ENCODE measurements at places on chromosomes 5 and 9. TPM values are rescaled to one million over a fixed set of nuclear protein-coding genes. Genes with fewer than 3 reads are reported as not detected.

DNA sequence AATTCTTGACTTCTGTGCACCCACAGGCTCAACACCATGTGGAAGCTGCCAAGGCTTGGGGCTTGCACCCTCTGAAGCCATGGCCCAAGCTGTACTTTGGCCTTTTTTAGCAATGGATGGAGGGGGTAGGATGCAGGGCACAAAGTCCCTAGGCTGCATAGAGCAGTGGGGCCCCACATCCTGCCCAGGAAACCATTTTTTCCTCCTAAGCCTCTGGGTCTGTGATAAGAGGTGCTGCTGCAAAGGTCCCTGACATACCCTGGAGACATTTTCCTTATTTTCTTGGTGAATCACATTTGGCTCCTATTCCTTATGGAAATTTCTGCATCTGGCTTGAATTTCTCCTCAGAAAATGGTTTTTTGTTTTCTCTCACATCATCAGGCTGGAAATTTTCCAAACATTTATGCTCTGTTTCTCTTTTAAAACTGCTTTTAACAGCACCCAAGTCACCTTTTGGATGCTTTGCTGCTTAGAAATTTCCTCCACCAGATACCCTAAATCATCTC, 482.7 kb upstream of the TLE4 start:
- no peaks in the 10 kb centered on the region for H3K4me1 ChIP-seq
- no peak overlapping the region for H3K27ac ChIP-seq

GRCh38 chr5:17219469-17219868, 2.0 kb downstream of the BASP1 start:
- no peaks in the 10 kb centered on the region for H3K36me3 ChIP-seq
- H3K27me3 ChIP-seq: no peaks in the 10 kb centered on the region
- no peak overlapping the region for H3K27ac ChIP-seq
- H3K4me1 ChIP-seq: peaks cover 23% of the 10 kb centered on the region
- H3K4me3 ChIP-seq: no peak overlapping the region
- no peak for DNase-seq

DNA sequence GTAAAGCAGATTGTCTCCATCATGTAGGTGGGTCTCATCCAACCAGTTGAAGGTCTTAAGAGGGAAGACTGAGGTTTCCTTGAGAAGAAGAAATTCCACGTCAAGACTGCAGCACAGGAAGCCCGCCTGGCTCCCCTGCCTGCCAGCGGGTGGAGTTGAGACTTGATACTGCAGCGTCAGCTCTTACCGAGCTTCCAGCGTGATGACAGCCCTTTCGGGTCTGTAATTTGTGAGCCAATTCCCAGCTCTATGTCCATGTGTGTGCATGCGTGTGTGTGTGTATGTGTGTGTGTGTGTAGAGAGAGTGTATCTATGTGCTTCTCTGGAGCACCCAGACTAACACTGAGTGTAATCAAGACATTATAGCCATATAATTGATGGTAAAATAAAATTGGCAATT, 379.7 kb upstream of the IRX2 start:
- no peaks in the 10 kb centered on the region for H3K36me3 ChIP-seq
- H3K27me3 ChIP-seq: no peaks in the 10 kb centered on the region
- no peak overlapping the region for H3K27ac ChIP-seq
- DNase-seq: no peak

DNA sequence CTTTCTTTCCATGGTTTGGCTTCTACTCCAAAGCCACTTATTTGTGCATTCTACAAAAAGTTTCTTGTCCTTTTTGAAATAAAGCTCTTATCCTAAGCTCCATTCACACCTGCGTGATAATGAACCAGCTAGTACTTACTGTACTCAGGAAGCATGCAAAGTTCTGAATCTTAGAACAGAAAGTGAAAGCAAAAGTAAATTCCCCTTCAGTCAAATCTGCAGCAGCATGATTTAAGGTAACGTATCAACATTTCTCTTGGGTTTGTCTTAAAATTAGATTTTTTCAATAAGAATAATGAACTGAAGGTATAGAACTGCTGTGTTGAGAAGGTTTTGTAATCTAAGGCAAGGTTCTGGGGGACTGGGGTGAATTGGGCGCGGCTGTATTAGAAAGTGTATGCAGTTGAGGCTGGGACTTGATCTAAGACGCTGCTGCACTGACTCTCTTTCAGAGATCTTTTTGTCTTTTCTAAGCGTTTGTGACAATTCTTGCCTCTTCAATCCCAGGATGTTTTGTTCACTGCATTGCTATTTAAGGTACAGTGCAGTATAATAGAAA, at the start of gene ERAP2:
ERAP2 (plus strand) TSS at position 209 of the 559 bp plus-strand sequence. CDS start 3,186 bp downstream, outside the sequence.
- peak; percentile 76 for DNase-seq
- no peaks in the 10 kb centered on the region for H3K27me3 ChIP-seq
- H3K4me3 ChIP-seq: peak within 1 kb of the TSS; percentile 96

GRCh38 chr5:118776755-118777154, 211.6 kb downstream of the DTWD2 start:
- no peak overlapping the region for H3K4me3 ChIP-seq
- H3K27me3 ChIP-seq: no peaks in the 10 kb centered on the region
- no peaks in the 10 kb centered on the region for H3K4me1 ChIP-seq
- H3K36me3 ChIP-seq: no peaks in the 10 kb centered on the region
- DNase-seq: no peak

SEMA6A gene
- total RNA-seq: not detected

FOXI1 gene
- total RNA-seq: 0.18 TPM

DNA sequence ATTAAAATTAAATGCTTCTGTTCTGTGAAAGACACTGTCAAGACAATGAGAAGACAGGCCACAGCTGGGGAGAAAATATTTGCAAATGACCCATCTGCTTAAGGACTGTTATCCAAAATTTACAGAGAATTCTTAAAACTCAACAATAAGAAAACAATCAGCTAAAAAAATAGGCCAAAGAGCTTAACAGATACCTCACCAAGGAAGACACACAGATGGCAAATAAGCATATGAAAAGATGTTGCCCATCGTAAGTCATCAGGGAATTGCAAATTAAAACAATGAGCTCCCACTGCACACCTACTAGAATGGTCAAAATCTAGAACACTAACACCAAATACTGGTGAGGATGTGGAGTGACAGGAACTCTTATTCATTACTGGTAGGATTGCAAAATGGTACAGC, 10.3 kb downstream of the WNK2 start:
- no peak overlapping the region for H3K27ac ChIP-seq
- H3K4me1 ChIP-seq: no peaks in the 10 kb centered on the region
- H3K4me3 ChIP-seq: no peak overlapping the region
- H3K36me3 ChIP-seq: no peaks in the 10 kb centered on the region
